ENCODE measurements at places on chromosomes 1 and 21.

GRCh38 chr1:65395887-65396612 is 24.4 kb upstream of the LEPR start:
- DNase-seq, result no peak

DNA sequence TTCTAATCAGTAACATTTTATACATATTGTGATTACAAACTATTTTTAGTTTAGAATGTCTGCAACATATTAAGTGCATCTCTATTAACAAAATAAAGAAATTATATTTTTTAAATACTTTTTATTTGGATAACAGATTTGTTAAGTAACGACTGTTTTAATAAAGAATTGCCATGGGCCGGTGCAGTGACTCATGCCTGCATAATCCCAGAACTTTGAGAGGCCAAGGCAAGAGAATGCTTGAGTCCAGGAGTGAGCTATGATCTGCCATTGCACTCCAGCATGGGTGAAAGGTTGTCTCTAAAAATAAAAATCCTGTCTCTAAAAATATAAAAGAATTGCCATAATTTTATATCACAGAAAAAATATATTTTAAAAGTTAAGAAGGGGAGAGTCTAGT is 4.1 kb downstream of the LRRIQ3 start:
- no peak for DNase-seq

DNA sequence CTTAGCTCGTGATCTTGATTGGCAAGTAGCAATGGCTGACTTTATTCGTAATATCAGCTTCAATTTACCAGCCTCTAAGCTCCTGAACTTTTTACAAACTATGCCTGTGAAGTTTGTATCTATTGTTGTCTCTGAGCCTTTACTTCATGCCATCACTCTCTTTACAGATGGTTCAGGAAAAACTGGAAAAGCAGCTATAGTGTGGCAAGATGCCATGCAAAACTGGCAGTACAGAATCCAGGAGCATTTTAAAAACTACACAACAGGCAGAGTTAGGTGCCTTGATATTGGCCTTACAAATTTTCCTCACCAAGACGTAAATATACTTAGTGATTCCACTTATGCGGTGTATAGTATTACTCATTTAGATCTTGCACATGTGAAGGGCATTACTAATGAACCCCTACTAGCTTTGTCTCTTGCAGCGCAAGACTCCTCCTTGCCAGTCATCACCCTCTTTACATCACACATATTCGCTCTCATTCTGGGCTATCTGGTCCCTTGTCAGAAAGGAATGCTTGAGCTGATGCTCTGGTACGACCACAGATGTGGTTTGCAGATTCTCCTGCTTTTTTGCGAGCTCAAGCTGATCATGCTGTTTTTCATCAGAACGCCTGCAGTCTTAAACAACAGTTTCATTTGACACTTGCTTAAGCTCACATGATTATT is 36.3 kb downstream of the CLCA1 start:
- DNase-seq, result no peak

DNA sequence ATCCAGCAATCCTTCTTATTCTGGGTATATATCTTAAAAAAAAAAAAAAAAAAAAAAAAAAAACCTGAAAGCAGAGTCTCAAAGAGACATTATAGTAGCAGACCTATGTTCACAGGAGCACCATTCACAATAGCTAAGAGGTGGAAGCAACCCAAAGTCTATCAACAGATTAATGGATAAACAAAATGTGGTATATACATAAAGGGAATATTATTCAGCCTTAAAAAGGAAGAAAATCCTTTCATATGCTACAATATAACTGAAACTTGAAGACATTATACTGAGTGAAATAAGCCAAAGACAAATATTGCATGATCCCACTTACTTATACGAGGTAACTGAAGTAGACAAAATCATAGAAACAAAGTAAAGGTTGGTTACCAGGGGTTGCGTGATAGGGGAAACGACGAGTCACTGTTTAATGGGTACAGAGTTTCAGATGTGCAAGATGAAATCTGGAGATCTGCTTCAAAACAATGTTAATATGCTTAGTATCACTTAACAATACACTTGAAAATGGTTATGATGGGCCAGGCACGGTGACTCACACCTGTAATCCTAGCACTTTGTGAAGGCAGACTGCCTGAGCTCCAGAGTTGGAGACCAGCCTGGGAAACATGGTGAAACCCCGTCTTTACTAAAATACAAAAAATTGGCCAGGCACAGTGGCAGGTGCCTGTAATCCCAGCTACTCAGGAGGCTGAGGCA is 29.5 kb downstream of the PIK3R3 start:
- no peak for DNase-seq

GRCh38 chr1:72845381-72845780 is 563.0 kb upstream of the NEGR1 start:
- DNase-seq, result peak; percentile 33

DNA sequence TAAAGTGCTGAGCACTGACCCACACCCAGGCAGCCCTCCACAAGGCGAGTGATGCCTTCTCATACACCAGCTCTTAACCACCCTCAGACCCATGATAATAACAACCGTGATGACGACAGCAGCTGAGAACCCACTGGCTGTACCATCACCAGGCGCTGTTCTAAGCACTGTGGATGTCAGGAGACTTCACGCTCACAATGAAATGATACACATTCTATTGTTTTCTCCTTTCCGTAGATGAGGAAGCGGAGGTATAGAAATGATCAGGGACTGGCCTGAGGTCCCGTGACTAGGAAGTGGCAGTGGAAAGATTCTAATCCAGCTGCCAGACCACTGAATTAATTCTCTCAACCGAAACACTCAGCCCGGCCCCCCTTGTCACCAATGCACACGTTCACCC is 32.6 kb downstream of the SDC3 start:
- no peak for DNase-seq

- DNase-seq, result no peak
Measured at GRCh38 chr1:77398152-77398551, 116.3 kb downstream of the AK5 start.

DNA sequence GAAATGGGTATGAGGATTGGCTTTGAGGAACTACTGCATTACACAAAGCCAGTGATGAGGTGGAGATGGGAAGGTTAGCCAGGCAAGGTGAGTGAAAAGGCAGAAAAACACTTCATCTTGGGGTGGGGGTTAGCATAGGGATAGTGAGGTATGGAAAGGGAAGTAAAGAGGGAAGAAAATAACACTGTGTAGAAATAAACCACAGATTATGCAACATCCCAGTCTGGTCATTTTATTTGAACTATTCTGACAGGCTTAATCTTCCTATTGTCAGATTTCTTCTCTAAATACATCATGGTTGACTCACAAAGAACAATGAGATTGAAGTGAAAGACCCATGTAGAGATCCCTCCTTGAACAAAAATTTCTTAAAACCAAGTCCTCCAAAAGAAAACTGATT is 640.2 kb downstream of the PTPRC start:
- no peak for DNase-seq

DNA sequence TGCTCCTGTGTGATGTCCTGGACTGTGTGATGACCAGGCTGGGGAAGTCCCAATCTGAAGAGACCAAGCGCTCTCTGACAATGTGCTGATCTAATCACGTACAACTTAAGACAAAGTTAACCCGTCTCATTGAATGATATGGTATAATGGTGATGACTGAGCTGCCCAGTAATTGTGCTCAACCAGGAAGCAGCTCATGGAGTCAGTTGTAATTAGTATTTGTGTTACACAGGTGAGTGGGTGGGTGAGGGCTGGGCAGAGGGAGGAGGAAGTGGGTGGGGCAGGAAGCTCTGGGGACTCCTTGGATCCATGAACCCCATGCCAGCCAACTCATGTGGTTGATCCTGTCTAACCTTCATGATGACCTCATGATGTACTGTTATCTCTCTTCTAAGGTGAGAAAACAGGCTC is 8.7 kb upstream of the ECE1 start:
- no peak for DNase-seq

- no peak for DNase-seq
Measured at GRCh38 chr1:71698186-71698585, 584.2 kb downstream of the NEGR1 start.

DNA sequence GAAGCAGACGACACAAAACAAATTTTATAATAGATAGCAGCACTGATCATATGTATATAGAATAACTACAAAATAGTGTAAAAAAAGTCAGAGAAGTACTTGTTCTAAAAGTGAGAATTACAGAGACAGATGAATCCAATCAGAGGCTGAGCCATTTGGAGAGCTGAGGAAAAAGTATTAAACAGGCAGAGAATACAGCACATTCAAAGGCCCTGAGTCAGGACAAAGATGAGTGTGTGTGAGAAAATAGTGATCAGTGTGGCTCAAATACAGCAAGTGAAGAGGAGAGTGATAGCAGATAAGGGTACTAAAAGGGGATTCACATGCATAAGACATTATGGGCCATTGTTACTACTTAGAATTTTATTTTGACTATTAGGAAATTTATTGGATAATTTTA is 430.6 kb upstream of the BRINP3 start:
- DNase-seq, result no peak

DNA sequence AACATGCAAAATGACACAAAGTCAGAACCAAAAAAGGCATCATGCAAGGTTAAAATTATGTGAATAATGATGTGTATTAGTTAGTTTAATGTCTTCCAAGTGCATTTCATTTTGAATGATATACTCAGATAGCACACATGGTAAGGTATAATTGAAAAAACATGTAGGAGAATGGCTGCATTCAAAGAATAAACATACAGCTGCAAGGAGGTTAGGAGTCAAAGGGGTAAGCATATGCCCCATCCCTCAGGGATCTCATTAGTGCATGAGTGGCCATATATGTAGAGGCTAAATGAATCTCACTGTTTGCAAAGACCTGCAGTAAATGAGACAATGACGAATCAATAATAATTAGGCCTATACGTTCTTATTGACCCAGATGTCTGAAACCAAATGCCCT is 179.7 kb upstream of the HOOK1 start:
- no peak for DNase-seq

DNA sequence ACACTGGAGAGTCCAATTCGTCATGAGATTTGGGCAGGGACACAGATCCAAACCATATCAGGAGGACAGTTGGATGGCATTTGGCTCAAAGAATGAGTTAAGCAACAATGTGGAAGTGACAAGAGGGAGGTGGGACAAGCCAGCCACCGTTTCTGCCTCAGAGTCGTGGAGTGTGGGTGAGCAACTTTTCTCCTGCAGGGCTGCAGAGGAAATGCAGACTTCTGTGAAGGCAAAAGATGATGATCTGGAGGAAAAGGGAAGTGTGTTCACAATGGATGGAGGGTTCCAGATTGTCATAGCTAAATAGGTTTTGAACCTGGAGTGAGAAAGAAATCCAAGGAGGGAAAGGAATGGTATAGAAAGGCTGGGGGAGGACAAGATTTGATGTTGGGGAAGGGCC is 16.4 kb upstream of the KANK4 start:
- DNase-seq, result no peak

DNA sequence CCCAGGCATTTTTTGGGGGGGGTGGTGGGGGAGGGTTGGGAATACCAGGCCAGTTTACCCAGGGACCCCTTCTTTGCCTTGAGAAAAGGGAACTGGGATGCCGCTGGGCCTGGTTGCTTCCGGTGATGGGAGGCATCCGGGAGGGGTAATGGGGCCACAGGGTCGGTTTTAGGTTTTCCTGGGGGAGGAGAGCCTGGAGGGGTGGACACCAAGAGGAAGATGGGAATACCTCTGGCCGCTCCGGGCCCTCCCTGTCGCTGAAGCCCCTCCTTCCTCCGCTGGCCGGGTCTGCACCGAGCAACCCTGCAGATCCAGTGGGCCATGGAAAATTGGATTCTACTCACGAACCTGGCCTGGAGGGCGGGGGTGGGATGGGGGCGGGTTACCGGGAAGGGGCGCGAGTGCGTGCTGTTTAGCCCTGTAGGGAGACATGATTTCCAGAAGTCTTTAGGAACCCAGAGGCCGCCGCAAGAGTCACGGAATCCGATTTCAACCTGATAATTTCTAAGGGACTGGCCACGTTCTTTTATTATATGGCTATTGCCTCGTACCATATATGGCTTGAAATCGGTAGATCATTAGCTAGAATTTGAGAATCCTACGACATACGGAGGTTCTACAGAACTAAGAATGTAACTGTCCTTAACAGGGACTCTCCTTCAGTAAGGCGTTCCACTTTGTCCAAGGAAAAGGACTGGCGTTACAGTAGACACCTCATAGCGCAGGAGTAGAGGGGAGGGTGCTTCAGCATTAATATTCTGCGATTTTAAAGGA is 749 bp downstream of the AKIRIN1 start:
- DNase-seq, result peak; percentile 67

- DNase-seq, result no peak
Measured at GRCh38 chr1:96220651-96221050, 500.9 kb upstream of the PTBP2 start.

DNA sequence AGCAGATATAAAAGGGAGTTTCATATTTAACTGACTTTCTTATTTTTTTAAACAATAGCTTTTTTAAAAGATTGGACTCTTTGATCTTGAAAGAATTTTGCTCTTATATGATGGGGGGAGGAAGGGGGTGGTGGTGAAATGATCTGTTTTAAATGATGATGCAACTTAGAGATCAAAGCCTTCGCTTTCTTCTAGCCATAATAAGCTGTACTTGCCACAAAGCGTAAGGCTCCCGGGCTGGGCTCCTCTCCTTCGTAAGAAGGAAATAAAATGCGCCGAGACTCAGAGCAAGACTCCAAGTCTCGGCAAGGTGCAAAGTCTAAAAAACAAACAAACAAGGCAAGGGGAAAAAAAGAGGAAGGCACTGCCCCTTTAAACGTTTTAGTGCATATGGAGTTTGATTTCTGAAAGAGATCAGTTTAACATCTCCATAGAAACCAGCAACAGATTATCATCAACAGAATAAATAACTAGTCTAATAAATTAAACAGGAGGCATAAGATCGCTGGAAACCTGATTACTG is 3.3 kb downstream of the CASZ1 start:
- no peak for DNase-seq

- DNase-seq, result no peak
Measured at GRCh38 chr1:230031131-230031530, 35.9 kb upstream of the GALNT2 start.

GRCh38 chr1:87685311-87686135 is 356.8 kb downstream of the LMO4 start:
- peak; percentile 91 for DNase-seq

GRCh38 chr1:247857069-247857984 is at the start of gene TRIM58:
TSS of gene TRIM58 (plus strand) at chr1:247857187. CDS start at chr1:247857247, 60 bp downstream.
- peak; percentile 59 for DNase-seq

DNA sequence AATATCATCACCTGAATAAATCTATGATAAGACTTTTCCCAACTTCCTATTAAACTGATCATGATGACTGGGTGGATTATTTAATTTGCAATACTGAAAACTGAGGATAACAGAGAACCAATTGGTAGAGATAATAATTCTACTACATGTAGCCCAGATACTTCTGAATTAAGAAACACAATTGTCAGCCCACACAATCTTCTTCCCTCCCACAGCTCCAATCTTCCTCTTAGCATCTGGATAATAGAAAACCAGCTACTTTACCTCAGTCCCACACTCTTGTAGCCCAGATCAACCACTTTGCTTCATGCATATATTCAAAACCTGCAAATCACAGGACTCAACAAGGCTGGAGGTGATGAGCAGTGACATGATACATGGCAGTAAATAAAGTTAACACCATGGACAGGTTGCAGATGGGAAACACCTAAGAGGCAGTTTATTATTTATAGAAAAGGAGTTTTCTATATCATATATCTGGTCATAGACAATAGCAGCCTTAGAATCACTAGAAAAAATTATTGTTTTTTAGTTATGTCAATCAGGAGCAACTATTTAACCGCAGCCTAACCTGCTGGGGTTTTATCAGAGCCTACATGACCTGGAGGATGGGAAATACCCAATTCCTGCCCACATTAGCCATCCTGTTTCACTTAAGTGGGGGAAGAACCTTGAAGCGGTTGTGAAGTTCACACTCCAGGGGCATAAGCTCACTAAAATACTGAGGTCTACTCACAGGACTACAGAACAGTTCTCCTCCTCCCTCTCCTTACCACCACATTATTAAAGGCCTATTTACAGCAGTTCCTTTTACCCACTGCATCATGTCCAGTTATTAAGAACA is 16.7 kb downstream of the FRRS1 start:
- no peak for DNase-seq

Measured in NCI-H526 (cell line).